ENCODE measurements at places on chromosomes 7 and 10.

DNA sequence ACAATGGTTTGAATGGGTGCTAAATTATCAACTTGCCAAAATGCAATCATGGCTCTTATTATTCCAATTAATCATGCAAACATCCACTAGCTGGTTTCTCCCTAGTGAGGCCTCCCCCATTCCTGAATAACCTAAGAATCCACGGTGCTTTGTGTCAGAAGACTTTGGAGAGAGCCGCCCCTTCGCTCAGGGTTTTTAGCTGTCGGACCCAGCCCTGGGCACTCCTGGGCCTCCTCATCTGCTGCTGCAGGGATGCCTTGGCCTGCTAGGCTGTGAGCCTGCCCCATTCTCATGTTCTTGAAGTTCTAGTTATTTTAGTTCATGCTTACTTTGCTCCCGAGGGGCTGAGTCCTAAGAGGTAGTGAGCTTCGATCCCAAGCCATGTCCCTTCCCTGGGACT is 34.1 kb upstream of the SFRP5 start:
- no peak for DNase-seq

GRCh38 chr10:13924040-13924725 is 337.4 kb downstream of the PRPF18 start:
- DNase-seq, result no peak

GRCh38 chr10:10677479-10677878 is 340.2 kb upstream of the CELF2 start:
- no peak for DNase-seq

GRCh38 chr7:26051021-26051420 is 101.0 kb upstream of the NFE2L3 start:
- DNase-seq, result no peak

- no peak for DNase-seq
These were observed 151.3 kb upstream of the SP4 start for GRCh38 chr7:21276471-21277035.

DNA sequence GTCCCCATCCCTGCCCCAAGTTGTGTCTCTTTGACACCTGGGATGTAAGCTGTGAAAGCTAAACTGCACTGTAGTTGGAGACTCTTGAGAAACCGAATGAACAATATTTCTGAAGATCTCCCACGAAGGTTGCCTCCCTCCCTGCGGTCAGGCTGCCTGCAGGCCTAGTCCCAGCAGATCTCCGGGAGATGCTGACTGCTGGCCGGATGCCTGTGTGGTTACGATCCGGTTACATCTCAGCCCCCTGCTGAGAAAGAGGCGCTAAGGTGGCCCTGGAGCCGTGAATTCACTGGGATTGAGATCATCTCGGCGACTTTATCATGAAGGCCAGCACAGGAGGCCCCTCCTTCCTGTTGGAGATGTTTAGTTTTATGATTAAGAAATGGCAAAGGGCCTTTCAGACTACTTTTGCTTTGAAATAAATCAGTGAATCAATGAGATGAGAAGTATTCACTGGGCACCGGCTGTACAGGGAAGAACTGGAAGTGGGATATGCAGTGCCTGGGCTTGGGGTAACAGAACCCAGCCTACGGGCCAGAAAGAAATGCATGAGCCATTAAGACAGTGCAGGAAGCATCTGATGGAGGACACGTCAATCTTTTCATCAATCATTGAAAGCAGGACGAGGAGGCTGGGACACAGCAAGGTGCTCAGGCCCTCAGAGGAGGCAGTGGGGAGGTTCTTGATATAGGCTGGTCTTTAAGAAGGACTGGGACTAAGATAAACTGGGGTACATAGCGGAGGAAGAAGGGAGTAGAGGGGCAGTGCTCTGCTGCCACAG is 177.6 kb downstream of the PRKAG2 start:
- DNase-seq, result no peak

GRCh38 chr7:148173369-148173768 is 417.2 kb upstream of the C7orf33 start:
- DNase-seq, result peak; percentile 77

- DNase-seq, result no peak
These were observed 125.5 kb downstream of the RNLS start for GRCh38 chr10:88457660-88458059.

DNA sequence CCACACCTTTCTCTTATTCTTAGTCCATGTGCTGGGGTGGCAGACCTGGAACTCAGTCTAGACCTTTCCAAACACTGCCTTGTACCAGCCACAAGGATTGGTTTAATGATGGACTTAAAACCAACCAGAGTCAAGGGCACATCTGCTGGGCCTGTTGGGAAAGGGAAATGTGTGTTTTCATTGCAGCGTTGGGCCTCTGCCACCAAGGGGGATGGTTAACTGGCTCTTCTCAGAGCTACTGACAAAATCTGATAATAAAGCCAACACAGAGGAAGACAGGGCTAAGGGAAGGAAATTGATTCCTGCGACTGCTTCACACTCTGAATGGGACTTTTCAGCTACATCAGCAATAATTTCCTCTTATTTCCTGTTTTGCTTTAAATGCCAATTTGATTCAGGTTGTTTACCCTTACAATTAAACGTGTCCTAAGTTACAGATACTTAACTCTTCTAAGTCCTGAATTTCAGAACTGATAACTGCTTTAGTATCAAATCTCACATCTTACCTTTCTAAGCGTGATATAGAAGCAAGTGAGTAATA is 68.4 kb upstream of the MALRD1 start:
- DNase-seq, result no peak

- no peak for DNase-seq
These were observed 73.3 kb downstream of the SKIDA1 start for GRCh38 chr10:21452203-21452602.

DNA sequence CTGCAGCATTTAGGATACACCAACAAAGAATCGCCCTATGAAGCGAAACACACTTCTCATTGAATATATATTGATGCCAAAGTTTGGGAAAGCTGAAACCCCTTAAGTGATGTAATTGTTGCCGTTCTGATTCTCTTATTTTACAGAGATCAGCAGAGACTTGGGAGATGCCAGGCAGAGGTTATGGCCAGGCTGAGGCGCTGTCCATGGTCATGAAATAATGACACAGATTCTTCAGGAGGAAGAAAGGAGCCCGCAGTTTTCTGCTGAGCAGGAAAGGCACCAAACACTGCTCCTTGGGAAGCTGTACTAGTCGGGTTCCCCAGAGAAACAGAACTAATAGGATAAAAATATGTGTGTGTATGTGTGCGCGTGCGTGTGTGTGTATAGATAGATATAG is 566.0 kb downstream of the CALN1 start:
- DNase-seq, result no peak

GRCh38 chr10:98276311-98276710 is 8.3 kb upstream of the LOXL4 start:
- no peak for DNase-seq

- DNase-seq, result no peak
These were observed 209.7 kb downstream of the ABCA13 start for GRCh38 chr7:48380921-48381320.

GRCh38 chr7:51647931-51648351 is 331.3 kb upstream of the COBL start:
- DNase-seq, result no peak

- no peak for DNase-seq
These were observed 193.3 kb upstream of the ZNF804B start for GRCh38 chr7:88566162-88566729.

- peak; percentile 37 for DNase-seq
These were observed 581 bp downstream of the PTPRZ1 start for GRCh38 chr7:121873289-121874194.

DNA sequence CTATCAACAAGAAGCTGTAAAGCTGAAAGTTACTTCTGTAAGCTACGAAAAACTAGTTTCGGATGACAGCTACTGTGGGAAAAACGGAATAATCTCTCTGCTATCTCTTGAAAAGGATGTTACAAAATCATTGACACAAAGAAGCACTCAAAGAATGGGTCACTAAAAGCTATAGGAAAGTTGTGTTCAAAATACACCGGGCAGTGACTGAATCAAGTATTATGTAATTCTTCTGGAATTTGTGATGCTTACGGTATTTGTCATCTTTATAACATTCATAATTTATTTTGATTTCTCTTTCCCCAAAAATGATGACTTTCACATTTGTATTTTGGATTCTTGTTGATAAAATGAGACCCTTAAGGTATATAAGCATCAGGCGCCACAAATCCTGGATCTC is 112.1 kb upstream of the KLF6 start:
- DNase-seq, result no peak

DNA sequence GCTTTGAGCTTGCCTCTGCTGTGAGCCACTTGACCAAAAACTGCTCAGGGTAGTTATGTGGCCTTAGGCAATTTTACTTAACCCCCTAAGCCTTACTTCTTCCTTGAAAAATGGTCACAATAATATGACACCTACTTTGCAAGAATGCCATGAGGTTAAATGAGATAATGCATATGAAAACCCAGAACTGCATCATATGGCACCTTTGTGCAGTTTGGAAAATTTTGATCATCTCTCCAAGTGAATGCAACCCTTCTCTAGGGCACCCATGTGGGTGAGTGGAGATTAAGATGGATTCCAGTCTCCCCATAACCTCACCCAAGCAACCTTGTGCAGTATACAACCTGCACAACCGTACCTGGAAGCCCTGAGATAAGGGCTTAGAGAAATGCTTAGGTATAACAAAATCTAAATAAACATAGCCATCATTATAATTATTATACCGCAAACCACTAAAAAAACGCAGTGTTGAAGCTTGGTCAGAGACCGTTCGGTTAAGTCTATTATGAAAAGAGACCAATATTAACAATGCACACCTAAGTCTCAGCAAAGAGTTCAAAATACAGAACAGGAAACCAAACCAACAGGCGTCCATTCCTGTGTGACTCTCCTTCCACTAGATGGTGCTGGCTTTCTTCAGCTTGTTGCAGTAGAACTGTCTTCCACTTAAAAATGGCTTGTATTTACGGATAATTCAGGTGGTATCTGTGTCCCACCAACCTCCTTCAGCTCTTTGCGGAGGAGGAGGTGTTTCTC is 21.0 kb upstream of the ASB15 start:
- peak; percentile 62 for DNase-seq

GRCh38 chr10:49605216-49605938 is 4.7 kb upstream of the SLC18A3 start:
- DNase-seq, result no peak

DNA sequence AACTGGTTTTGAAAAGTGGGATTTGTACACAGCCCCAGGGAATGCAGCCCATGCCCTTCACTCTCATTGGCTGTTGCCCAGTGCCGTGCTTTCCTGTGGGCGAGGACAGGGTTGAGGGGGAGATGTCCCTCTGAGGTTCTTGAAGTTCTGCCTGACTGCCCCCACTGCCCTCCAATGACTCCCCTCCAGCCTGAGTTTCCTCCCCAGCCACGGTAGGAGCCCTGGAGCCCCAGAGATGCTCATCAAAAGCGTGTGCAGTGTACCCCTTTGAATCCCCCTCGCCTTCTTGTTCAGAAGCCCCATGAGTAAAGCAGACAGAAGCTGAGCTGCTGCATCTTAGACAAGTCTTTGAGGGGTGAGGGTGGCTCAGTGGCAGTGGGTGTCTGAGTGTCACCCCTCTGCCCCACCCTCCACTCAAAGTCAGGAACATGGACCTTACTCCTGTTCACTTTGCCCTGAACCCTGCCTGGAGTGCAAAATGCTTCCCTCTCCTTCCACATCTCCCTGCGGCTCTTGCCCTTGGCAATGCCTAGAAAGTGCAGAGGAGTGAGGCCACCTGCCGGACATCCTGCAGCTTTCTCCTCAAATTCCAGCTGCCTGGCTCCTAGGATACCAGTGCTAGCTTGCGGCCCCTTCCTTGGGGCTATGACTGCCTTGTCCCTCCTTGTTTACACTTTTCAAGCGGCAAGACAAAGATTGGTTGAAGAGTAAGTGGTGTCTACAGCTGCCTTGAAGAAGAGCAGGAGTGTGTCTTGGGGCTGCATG is 19.9 kb downstream of the FAM241B start:
- DNase-seq, result no peak

DNA sequence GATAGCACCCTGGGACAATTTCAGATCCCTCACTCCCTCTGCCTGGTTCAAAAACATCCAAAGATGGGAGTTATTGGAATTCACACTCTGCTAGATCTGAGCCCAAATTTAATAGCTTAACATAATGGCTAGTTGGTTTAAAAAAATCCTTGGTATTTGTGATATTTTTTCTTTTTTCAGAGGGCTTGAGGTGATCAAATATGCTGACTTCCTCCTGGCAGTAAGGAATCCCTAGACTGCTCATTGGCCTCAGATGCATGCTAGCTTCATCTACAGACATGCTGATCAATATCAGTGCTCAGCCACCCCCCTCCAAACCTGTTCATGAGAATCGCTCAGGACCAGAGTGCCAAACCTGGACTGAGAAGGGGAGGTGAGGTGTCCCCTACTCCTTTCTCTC is 74.7 kb upstream of the PLPP4 start:
- DNase-seq, result no peak

DNA sequence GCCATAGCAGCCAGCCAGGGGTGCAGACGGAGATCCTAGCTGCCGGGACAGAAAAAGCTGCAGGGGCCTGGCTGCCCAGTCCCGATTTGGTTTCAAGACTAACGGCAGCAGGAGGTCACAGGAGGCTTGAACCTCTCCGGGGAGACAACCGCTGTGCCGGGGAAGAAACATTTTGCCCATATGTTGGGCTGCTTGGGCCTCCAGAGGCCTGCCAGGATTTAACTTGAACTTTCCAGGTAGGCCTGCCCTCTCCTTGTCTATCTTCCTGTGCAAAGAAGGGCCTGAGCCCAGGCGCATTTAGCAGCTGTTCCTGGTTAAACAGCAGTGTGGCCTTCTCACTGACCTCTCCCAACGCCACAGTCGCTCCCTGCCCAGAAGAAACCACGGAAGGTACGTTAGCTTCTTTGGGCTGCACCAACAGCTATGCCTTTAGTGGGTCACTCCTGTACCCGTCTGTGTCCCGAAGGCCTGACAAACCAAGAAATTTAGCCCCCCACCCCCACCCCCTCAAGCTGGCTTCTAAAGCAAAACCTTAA is 17.1 kb upstream of the PTF1A start:
- DNase-seq, result no peak

DNA sequence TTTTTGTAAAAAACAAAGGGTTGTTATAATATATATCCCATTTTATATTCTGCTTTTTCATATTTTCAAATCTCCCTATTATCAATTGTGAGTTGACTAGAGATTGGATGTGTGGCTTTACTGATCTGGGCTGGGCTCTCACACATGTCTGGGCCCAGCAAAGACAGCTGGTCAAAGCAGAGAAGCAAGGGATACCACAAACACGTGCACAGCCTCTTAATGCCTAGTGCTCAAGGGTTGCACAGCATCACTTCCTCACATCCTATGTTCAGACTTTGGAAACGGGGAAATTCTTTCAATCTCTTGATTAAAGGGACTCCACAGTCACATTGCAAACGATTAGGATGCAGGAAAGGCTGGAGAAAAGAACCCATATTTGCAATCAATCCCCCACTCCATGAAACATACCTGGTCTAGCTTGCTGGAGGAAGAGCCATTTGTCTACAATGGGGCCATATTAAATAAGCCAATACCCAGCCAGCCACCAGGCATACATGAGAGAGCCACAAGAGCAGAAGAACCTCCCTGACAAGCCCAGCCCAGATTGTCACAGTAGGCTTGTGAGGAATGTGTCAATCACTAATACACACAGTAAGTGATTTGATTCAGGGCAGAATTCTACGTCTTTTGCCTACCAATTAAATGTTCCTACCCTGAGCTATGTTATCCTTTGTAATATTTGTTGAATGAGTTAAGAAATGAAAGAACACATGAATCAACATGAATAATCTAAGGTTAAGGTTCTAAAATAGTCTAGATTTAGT is 431.2 kb downstream of the TNS3 start:
- no peak for DNase-seq

- DNase-seq, result no peak
These were observed 97.0 kb downstream of the TPK1 start for GRCh38 chr7:144738708-144739314.

All from NCI-H1417 treated with DMSO at 0.1 percent for 48 hours (cell line).